ENCODE measurements at places on chromosomes 2 and 18.

DNA sequence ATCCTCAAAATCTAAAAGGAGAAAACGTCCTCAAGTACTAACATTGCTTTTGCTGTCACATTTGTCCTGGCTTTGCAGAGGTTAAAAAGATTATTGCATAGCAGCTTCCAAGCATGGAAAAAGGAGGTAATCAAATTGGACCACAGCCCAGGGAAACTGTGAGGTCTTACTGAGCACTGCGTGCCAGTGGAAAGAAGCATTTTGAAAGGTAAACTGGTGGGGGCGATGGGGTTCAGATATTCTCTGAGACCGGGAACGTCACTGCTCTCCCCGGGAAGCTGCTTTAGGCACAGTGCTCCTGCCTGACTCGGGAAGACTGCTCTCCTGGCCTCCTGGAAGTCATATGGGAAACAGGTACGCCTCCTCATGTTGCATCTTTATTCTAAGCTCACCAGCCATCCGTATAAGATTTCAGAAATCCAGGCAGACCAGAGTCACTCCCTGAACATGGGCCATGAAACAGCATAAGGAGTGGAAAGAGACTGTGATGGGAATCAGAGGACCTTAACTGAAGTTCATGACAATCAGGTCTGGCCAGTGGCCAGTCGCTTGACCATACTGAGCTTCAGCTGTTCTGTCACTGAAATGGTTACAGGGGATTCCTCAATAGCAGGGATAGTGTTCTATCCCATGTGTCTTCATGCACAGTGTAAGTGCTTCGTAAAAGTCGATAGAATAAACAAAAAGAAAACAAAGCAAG is 284.1 kb downstream of the TRIB2 start:
- DNase-seq: no peak

DNA sequence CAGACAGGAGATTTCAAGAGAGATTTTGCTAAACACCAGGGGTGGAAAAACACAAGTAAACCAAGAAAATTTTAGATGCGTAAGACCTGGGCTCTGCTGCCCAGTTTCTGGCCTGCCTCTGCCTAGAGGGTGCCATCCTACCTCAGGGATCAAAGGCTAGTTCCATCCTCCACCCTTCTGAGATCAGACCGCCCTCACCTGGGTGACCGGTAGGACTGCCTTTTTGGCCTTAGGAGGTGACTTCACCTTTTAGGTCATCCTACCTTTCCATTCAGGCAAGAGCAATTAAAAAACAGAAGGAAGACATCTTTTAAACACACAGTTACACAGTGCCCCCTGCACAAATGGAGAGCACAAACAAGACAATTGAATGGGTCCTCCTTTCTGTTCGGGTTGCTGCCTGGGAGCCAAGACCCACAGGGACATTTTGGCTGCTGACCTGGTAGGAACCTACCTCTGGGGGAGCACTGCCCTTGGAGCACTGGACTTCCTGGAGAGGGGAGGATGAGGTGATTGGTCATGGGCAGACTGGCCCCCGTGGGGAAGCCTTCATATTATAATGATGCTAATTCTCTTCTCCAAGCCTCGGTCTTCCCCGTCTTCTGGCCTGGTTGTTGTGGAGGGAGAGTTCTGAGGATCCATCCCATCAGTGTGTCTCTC is 3.1 kb downstream of the PSD4 start:
- DNase-seq: no peak

GRCh38 chr2:189674374-189675112 is at the start of gene ANKAR:
Gene ANKAR, plus strand, starts transcription at chr2:189674670. Its CDS starts 1,821 bp downstream, at chr2:189676491.
- no peak for DNase-seq

- peak; percentile 79 for DNase-seq
Observed at GRCh38 chr2:173415431-173416381, 61.0 kb downstream of the CDCA7 start.

DNA sequence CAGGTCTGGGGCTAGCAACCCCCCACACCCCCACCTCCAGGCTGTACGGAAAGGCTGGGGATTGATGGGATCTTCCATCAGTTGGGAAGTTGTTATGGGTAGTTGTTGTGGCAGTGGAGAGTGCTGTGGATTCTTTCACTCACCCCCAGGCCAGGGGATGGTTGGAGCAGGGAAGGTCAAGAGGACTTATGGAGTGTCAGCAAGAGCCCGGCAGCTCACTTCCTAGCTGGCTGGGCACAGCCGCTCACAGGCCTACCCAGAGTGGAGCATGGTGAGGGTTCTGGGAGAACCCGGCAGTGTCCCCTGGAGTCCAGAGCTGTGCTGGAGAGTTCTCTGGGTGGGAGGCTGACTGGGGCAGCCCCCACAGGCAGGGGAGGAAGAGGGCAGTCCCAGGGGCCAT is 122.2 kb downstream of the MSH2 start:
- DNase-seq: no peak

DNA sequence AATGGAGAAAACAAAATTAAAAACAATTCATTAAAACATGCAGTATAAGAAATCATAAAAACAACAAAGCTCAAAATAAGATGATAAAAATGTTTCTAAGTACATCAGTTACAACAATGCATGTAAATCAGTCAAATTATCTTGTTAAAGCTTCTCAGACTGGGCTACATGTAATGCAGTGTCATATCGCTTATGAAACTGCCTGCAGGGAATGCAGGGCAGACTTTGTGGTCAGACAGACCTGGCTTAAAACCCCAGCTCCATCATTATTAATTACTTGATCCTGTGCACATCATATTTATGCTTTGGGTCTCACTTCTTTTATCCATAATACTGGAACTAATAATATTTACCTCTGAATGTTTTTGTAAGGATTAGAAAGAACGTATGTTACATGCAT is 74.6 kb downstream of the PID1 start:
- no peak for DNase-seq

GRCh38 chr2:39123436-39123999 is 2.7 kb upstream of the SOS1 start:
- DNase-seq: no peak

GRCh38 chr2:109507217-109507616 is 106.5 kb downstream of the SEPTIN10 start:
- no peak for DNase-seq

- DNase-seq: no peak
Observed at GRCh38 chr2:110166266-110166665, 38.5 kb downstream of the NPHP1 start.

DNA sequence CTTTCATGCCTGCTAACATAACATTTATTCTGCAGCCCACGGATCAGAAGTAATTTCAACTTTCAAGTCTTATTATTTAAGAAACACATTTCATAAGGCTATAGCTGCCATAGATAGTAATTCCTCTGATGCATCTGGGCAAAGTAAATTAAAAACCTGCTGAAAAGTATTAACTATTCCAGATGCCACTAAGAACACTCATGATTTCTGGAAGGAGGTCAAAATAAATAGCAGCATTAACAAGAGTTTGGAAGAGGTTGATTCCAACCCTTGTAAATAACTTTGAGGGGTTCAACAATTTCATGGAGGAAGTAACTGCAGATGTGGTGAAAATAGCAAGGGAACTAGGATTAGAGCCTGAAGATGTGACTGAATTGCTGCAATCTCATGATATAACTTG is 77.6 kb downstream of the CCDC148 start:
- no peak for DNase-seq

GRCh38 chr2:203418271-203418670 is 90.1 kb downstream of the ABI2 start:
- no peak for DNase-seq

DNA sequence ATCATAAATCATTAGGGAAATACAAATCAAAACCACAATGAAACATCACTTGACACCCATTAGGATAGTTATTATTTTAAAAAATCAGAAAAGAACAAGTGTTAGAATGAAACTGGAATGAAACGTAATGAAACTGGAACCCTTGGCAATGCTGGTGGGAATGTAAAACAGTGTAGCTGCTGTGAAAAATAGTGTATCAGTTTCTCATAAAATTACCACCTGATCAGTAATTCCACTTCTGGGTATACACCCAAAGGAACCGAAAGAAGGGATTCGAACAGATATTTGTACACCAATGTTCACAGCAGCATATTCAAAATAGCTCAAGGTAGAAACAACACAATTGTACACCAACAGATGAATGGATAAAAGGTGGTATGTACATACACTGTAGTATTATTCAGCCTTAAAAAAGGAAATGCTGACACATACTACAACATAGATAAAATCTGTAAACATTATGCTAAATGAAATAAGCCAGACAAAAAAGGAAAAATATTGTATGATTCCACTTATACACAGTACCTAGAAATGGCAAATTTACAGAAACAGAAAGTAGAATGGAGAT is 27.0 kb downstream of the ROCK1 start:
- no peak for DNase-seq

DNA sequence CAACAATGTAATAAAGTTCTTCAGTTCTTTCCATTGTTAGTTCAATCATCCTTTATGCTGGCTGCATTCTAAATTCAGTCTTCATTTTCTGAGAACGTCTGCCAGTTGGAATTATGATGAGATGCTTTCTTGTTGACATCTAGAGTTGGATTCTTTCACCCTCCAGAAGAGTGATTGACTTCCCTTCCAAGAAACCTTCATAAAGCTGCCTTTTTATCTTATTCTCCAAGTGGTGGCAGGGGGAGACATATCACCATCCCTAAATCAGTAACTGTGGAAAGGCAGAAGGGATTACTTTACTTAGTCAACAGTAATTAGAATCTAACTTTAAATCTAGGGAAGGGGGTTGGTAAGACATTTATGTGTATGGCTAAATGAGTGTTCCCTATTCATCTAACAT is 86.8 kb upstream of the GULP1 start:
- DNase-seq: no peak

DNA sequence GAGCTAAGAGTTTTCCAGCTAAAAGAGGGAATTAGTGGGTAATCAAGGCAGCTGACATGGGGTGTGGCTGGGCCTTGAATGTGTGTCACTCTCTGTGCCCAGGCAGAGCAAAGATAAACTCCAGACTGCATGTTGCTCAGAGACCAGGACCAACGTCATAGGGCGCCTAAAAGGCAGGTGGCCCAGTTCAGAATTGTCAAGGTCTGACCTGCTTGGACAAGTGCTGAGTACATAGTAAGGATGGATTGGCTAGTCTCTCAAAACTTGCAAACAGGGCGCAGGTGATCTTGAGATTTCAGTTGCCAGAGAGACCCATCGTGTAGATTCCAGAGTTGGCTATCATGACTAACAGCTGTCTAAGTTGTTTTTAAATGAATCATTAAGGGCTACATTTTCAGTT is 19.0 kb downstream of the CLUL1 start:
- no peak for DNase-seq

- no peak for DNase-seq
Observed at GRCh38 chr2:64910972-64911433, 78.2 kb upstream of the SLC1A4 start.

- no peak for DNase-seq
Observed at GRCh38 chr2:85957256-85957655, 68.5 kb upstream of the ST3GAL5 start.

GRCh38 chr18:62828091-62828640 is 112.8 kb downstream of the PHLPP1 start:
- no peak for DNase-seq

DNA sequence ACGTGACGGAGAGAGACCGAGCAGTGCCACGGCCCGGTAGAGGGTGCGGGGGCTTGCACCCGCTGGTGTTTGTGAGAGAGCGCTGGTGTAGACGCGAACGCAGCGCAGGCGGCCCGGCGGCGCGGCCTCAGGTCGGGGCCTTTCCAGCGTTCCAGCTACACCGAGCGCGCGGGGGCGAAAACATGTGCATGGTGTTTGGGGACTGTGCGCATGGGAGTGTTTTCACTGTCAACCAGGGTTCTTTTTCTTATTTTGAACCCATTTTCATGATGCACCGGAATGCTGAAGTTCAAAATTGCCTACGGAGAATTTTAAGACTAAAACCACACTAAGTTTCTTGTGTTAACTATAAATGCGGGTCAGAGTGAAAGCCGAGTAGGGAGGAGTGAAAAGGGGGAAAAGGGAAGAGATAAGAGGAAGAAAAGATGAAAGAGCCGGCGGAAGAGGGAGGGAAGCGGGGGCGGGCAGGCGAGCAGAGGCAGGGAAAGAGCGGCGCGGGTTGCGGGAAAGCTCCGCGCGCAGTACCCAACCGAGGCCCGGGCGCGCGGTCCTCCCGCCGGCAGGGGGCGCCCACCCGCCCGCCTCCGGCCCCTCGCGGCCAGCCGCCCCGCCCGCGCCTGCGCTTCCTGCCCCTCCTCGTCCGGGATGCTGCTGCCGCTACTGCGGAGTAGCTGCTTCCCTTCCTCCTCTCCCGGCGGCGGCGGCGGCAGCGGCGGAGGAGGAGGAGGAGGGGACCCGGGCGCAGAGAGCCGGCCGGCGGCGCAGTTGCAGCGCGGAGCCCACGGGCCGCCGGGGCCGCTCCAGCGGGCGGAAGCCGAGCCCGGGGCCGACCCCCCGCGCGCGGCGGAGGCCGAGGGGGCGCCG is at the start of gene RAB12:
Gene RAB12, plus strand, starts transcription at position 643 of the 864 bp plus-strand sequence. Its CDS starts 3 bp downstream, at position 646.
- peak; percentile 47 for DNase-seq

GRCh38 chr2:19363474-19363778 is 5.0 kb upstream of the OSR1 start:
- DNase-seq: no peak

DNA sequence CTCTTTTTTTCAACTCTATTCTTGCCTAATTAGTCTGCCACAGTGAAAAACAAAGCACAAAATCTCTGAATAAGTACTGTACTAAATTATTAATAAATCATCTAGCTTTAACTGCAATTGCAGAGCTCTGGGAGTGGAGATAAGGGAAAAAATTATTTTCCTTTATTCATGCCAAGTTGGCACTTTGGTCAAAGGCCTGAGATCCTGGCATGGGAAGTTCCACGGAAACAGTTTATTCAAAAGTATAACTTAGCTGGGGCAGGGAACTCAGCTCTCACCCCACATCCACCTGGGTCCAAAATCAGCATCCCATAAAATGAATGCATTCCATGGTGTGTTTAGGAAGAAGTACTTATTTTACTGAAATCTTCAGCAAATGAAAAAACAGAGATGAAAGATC is 185.2 kb upstream of the APCDD1 start:
- no peak for DNase-seq

- no peak for DNase-seq
Observed at GRCh38 chr18:2150566-2150965, 420.7 kb downstream of the METTL4 start.

GRCh38 chr2:231132129-231132528 is 7.3 kb upstream of the HTR2B start:
- no peak for DNase-seq

DNA sequence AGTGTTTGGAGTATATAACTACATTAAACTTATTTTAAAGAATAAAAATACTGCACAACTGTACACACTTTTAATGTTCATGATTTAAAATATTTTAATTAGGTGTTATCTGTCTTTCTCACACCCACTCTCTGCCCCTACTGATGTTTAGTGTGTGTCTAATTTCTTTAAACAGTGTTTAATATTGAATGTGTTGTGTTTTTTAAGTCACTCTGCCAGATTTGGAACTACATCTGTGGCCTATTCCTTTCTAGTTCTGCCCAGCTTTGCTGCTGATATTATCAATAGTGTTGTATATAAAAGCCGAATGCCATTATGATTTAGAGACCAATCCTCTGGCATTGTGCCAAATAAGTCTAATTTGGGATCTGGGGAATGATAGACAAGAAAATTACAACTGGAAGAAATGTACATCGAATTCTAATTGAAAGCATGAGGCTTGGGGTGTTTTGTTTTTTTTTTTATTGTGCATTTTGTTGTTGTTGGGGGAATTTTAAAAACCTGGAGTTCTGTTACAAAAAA is 398.0 kb downstream of the CPS1 start:
- DNase-seq: no peak

Measured in DMS 273 treated with DMSO at 0.1 percent for 48 hours (cell line).